ENCODE measurements at places on chromosomes 6 and 20.

- DNase-seq = peak; percentile 82
These were observed 12.2 kb upstream of the NCOA3 start for GRCh38 chr20:47489448-47489872.

GRCh38 chr6:16316741-16317251 is 78.4 kb downstream of the GMPR start:
- DNase-seq = peak; percentile 49

- no peak for DNase-seq
These were observed 46.8 kb upstream of the UNC93A start for GRCh38 chr6:167244064-167244960.

DNA sequence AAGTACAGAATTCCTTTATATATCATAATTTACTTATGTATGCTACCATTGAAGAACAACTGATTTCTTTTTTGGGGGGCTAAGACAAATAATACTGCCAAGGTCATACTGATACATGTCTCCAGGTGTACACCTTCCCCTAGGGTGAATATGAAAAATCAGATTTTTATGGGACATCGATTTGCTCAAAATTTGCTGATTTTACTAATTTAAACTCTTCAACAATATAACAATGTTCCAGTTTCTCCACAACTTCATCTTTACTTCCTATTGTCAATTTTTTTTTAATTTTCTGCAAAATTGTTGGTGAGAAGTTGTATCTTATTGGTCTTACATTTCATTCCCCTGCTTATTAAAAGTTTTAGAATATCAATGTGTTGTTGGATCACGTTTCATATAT is 495.4 kb upstream of the MANEA start:
- no peak for DNase-seq

DNA sequence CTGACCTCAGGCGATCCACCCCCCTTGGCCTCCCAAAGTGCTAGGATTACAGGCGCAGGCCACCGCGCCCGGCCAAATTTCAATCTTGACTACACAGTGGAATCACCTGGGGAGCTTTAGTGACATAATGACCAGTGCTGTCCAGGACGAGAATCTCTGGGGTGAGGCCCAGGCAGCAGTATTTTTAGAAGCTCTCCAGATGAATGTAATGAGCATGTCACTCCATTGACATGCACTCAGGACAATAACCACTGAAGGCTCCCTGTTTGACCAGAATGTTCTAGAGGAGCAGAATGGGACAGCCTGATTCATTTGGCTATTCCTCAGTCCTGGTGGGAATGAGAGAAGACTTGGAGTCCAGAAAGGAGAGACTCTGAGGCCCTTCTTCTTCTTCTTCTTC is 39.2 kb downstream of the SRSF3 start:
- no peak for DNase-seq

- no peak for DNase-seq
These were observed 190.1 kb downstream of the SCP2D1 start for GRCh38 chr20:19003366-19004336.

GRCh38 chr20:42792052-42792451 is 397.7 kb downstream of the PTPRT start:
- no peak for DNase-seq

DNA sequence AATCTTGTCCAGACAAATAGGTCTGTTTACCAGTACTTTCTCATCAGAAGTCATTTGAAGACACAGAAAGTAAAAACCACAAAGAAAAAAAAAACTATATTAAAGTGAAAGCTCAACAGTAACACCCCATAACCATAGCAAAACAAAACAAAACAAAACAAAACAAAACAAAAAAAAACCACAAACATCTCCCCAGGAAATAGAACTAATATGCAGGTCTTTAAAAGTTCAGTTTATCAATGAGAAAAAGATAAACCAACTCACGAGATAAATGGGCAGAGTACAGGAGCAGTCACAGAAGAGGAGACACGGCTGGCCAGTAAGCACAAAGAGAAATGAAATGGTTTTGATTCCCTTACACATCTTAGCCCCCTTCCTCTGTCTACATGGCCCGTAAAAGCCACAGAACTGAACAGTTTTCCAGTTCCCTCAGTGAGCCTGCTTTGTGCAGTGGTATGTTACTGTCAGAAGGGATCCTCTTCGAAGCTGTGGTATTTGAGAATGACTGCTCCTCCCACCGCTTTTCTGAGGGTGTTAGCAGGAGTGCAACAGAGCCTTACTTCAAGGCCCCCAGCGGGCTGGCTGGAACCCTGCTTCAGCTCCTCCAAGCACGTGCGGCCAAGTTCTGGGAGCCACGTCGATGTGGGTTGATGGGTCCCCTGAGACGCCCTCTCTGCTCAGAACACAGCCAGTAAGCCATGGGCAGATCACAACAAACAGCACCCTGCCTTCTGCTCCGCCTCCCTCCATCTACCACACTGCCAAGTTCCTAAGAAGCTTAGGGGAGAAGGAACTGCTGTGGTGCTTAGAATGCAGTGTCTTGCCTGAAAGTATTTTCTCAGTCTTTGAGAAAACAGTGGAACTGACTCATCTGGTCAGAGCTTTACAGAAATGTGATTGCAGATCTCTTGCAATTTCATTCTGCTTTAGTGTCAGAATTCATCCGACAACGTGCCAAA is 14.0 kb downstream of the UST start:
- DNase-seq = peak; percentile 87

DNA sequence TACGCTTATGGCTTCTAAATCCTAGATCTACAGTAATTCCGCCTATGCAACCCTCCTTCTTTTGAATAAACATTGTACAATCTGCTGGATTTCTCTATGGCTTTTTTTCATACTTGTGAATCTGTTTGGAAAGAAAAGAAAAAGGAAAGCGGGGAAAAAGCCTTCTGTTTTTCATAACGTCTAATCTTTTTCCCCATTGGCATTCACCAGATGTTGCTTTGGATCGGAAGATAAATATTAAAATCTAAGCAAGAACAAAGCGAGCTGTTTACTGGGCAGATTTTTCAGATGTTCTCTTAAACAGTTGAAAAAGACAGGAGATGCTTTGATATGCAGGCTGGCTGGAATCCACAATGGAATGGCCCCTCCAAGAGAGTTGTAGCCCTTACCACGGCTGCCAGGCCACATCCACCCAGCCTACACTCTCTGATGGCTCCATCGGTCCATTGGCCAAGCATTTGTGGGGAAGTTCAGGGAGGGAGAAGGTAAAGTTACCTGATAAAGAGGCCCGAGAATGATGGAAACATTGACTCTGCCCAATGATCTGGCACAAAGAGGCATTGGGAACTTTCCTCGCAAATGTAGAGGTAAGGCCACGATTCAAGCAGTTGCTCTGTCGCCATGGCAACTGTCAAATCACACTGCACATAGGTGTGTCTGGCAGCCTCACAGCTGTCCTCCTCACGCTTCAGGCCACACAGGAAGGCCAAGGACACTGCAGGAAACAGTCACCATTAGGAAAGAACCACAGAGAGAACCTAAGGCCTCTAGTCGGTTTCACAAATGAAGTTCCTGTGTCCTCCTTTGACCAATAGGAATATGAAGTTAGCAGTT is 70.3 kb downstream of the PKHD1 start:
- no peak for DNase-seq

GRCh38 chr20:52190437-52191131 is 995 bp downstream of the ZFP64 start:
- DNase-seq = peak; percentile 22

DNA sequence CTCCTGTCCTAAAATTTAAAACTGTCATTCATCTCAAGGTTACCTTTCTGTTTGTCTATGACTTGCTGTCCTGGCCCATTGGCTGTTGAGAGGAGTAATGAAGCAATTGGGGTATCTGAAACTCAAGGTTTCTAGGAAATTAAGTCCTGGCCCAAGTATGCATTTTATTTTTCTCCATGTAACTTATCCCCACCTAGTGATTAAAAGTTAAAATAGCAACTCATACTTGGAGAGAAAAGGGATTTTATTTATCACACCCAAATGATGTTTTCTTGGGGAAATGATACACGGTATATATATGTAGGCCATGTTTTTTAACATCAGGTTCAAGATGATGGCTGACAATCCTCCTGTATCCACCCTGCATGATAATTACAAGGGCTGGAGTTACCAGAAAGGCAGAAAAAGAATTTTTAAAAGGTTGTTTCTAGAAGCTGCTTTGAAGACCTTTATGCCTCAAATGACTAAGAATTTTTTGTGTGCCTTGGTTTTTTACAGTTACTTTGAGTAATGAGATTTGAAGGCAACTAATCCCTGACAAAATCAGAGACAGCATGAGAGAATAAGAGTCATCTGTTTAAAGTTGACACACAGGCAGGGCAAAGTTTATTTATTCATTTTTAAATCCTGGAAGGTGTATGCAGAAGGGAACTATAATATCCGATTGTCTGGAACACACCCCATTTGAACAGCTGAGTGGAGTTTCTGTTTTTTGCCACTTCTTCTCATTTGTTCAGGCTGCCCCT is 28.9 kb upstream of the C6orf58 start:
- no peak for DNase-seq

GRCh38 chr6:62978920-62979319 is 232.3 kb upstream of the FKBP1C start:
- DNase-seq = no peak

DNA sequence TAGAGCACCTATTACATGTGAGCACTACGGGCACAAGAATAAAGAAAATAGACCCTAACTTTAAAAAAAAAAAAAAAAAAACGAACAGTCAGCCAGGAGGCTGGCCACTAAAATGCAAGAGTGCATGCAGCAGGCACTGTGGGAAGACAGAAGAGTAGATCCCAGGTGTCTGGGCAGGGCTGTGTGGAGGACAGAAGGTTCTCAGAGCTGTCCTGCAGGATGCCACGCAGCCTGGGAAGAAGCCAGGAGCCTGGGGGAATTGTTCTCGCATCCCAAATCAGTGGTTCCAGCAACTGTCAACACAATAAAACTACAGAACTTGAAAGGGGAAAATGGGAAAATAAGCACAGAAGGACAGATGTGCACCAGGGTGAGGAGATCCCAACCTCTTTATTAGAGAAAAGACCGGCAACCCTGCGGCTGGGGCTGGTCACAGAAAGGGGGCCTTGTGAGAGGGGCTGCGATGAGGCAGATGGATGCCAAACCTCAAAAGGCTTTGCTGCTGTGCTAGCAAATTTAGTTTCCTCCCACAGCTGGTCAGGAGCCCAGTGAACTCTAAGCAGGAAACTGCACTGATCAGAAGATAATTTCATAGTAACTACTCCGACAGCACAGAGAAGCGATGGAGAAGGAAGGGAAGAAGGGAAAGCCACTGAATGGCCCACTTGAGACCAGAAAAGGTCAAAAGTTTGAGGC is 30.9 kb downstream of the MAP3K5 start:
- DNase-seq = peak; percentile 54

GRCh38 chr6:122713138-122713537 is 66.4 kb upstream of the FABP7 start:
- DNase-seq = peak; percentile 3

DNA sequence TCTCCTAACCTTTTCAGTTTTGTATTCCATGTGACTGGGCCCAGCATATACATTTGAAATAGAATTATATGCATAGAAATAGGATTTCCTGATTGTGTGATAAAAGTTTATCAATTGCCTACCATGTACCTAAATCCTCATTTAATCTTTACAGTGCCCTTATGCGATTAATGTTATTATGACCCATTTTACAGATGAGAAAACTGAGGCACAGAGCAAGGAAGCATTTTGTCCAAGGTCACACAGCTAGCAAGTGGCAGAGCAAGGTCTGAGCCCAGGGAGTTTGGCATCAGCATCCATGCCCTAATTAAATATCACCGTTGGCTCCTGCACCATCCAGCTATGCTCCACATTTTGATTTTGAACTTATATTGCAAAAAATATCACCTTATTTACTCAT is 28.2 kb upstream of the PAX1 start:
- no peak for DNase-seq

GRCh38 chr6:31490115-31490873 is 7.7 kb upstream of the MICB start:
- DNase-seq = no peak

DNA sequence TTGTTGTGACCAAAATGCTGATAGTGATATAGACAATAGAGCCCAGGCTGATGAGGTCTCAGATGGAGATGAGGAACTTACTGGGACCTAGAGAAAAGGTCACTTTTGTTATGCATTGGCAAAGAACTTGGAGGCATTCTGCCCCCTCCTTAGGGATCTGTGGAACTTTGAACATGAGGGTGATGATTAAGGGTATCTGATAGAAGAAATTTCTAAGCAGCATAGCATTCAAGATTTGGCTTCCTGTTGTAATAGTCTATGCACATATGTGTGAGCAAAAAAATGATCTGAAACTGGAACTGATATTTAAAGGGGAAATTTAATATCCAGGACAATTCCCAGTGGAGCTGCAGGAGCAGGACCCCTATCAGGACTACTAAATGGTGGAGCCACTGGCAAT is 17.1 kb downstream of the HLA-A start:
- no peak for DNase-seq

DNA sequence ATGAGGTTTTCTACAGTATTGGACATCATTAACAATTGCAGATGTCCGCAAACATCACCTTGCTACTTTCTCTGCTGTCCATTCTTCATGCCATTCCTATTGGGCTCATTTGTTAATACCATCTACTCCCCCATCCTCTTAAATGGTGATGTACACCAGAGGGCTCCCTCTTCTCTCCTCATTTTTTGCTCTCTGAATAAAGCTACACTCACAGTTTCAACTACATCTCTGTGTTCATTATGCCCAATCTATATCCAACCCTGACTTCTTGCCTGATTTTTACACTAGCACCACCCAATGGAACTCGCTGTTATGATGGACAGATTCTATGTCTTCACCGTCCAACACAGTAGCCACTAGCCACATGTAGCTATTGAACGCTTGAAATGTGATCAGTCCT is 288.1 kb upstream of the ID4 start:
- DNase-seq = no peak

GRCh38 chr20:8997701-8998117 is 71.2 kb upstream of the PLCB4 start:
- DNase-seq = no peak

DNA sequence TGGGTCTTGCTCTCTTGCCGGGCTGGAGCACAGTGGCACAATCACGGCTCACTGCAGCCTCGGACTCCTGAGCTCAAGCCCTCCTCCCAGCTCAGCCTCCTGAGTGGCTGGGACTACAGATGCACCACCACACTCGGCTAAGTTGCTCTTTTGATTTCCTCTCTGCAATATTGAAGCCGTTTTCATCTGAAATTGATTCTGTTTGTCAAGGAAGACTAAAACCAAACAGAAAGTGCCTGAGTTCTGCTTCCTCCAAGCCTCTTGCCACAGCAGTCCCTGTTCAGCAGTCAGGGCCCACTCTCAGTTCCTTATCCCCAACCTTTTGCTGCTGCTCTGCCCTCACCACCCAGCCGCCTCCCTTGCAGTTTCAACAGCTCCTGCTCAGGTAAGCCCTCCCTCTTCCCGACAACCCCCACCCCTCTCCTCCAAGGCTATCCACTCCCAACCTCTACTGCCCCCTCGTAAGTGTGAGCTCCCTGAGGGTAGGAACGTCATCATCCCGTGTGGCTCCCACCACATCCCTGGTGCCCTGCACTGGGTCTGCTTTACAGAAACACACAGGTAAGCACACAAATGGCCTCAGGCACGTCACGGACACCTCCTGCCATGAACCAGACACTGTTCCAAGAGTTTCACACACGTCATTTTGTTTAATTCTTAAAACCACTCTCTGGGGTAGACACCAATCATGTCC is 70.7 kb upstream of the TAB2 start:
- no peak for DNase-seq

GRCh38 chr6:46651006-46651405 is 1.6 kb downstream of the CYP39A1 start:
- no peak for DNase-seq
